ENCODE measurements at places on chromosomes 13 and 19.

DNA sequence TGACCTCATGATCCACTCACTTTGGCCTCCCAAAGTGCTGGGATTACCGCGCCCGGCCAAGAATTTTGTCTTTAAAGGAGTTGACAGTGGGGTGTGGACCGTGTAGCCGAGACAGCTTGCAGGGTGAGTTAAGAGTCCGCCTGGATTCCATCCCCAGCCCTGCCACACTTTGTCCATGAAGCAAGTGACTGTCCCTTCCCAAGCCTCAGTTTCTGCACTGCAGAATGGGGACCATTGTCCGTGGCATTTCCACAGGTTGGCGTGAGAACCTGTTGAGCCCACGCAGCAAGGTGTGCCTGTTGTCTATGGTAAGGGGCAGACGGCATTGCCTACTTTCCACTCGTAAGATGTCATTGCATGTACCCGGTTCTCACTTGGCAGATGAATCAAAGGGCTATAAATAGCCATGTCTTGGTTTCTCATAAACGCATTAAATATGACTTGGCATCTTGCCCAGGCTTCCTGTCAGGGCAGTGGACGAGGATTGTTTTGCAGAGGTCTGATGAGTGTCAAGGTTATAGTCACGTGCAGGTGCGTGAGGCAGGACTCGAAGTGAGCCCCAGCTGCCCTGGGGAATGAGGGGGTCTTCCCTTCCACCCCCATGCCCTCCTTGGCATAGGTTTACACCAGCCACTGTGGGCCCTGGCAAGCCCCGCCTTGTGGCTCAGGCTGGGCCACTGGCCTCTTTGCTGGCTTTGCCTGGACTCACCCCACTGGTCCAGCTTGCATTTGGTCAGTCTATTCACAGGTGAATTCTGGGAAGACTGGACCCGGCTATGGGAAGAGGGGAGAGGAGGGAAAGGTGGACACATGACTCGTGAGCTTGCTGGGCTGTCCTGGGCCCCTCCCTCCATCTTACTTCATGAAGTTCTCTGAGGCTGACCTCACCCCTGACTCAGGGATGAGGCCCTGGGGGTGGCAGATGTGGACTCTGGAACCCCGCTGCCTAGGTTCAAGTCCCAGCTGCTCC lies 14.6 kb downstream of the FAM187B start:
- DNase-seq = peak; percentile 98

GRCh38 chr13:59320021-59320420 lies 843.7 kb downstream of the DIAPH3 start:
- DNase-seq = no peak

DNA sequence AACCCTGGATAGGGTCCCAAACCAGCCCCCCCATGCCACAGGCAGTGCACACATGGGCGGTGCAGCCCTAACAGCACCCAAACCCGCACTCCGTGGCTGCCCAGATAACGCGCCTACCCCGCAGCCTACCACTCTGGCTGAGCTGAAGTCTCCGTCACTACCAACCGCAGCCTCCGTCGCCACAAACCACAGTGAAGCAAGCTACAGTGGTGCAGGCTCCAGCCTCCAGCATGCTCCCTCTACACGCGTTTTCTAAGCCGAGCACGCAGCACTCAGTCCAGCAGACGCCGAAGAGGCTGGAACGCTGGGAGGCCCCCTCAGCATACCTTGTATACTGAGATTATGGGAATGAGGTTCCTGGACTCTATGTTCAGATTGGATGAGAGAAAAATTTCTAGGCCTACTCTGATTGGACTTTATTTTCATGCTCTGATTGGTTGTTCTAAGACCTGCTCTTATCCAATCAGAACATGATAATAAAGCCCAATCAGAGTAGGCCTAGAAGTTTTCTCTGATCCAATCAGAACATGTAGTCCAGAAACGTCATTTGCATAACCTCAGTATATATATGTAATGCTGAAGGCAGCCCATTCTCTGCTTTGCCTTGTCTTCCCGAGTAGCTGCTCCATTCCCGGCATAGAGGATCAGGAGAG lies 56.7 kb upstream of the C1QTNF9B start:
- DNase-seq = no peak

DNA sequence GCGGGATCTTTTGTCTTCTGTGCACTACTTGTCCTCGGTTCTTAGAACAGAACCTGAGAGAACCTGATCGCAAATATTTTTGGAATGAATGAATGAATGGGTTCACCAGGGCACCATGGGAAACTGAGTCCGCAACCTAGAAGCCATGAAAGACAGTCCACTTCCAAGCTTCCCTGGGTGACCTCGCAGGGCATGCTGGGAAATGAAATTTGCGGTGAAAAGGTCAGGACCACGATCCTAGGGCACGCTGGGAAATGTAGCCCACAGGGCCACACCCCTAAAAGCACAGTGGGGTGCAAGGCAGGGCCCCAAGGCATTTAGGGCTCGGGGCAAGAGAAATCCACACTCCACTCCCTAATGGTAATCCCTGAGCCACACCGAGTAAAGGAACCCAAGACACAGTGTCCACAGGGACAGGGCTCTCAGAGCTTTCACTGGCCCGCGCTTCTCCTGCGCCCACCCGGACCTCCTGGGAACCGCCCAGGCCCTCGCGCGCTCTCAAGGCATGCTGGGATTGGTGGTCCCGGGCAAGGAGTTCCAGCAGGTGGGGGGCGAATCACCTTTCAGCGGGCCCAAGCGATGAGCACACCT lies 1.1 kb upstream of the PPP1R12C start:
- no peak for DNase-seq

GRCh38 chr19:18321734-18322102 lies 1.2 kb downstream of the LSM4 start:
- DNase-seq = no peak

- peak; percentile 42 for DNase-seq
These were observed 4.1 kb upstream of the CNOT3 start for GRCh38 chr19:54133312-54133956.

GRCh38 chr19:32924200-32924599 lies 47.6 kb downstream of the CEP89 start:
- DNase-seq = no peak

DNA sequence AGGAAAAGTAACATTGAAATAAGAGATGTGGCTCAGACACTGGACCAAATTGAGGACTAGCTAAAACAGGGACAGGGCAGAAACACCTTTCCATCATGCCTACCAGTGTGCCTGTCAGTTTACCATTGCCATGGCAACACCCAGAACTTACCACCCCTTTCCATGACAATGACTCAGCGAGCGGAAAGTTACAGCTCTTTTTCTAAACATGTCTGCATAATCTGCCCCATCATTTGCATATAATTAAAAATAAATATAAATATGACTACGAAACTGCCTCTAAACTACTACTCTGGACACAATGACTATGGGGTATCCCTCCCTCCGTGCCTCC lies 96.0 kb downstream of the UBL3 start:
- peak; percentile 28 for DNase-seq

Measured in NAMALWA (cell line).